ENCODE measurements at places on chromosomes 3 and 15. TPM values are rescaled to one million over a fixed set of nuclear protein-coding genes. Genes with fewer than 3 reads are reported as not detected.
A peak's percentile ranks its signal among the peaks of the same experiment; 100 is the strongest.

GRCh38 chr3:166405896-166406295 is 568.7 kb upstream of the BCHE start:
- no peaks in the 10 kb centered on the region for H3K4me1 ChIP-seq
- H3K36me3 ChIP-seq = no peaks in the 10 kb centered on the region
- no peak overlapping the region for H3K27ac ChIP-seq
- DNase-seq = no peak

DNA sequence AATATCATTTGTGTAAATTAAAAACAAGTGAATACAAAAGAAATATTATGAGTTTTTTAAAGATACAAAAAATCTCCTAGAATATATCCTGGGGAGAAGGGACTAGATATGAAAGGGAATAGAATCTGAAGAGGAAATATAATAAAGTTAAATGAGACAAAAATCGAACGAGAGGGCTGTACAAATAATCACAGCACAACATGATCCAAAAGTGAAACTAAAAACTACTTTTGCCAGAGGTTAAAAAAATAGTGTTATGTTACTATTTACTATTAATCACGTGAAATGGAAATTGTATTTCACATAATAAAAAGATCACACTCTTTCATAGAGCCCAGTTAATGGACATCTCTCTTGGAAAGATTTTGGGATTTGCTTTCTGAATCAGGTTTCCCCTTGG is 28.6 kb downstream of the CGGBP1 start:
- H3K4me3 ChIP-seq = no peak overlapping the region
- H3K4me1 ChIP-seq = no peaks in the 10 kb centered on the region
- H3K36me3 ChIP-seq = no peaks in the 10 kb centered on the region
- H3K27me3 ChIP-seq = no peaks in the 10 kb centered on the region
- no peak for DNase-seq

DNA sequence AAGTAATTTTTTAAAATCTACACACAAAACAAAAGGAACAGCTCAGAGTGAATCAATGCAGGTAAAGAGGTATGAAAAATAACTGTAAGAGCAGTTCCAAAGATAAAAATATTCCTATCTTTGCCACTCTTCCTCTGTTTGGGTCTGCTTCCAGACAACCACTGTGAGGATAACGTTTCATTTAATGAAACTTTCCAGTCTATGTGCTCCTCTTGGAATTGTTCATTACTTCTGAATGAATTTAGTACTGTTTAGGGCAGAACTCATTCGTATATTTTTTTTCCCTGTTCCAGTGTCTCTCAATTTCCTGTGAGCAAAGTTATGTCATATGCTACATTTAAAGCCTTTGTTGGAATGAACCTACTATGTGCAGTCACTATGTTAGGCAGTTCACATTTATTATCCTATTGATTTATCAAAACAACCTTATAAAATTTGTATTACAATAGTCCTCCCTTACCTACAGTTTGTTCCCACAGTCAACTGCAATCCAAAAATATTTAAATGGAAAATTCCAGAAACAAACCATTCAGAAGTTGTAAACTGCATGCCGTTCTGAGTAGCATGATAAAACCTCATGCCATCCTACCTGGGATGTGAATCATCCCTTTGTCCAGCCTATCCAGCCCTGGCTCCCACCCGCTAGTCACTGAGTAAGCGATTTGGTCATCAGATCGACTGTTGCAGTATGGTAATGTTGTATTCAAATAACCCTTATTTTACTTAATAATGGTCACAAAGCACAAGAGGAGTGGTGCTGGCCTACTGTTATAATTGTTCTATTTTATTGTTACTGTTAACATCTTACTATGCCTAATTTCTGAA is 98.1 kb downstream of the TMCC1 start:
- H3K36me3 ChIP-seq = no peaks in the 10 kb centered on the region
- no peak overlapping the region for H3K4me3 ChIP-seq
- no peak for DNase-seq
- H3K27ac ChIP-seq = no peak overlapping the region
- peaks cover 9% of the 10 kb centered on the region for H3K4me1 ChIP-seq

DNA sequence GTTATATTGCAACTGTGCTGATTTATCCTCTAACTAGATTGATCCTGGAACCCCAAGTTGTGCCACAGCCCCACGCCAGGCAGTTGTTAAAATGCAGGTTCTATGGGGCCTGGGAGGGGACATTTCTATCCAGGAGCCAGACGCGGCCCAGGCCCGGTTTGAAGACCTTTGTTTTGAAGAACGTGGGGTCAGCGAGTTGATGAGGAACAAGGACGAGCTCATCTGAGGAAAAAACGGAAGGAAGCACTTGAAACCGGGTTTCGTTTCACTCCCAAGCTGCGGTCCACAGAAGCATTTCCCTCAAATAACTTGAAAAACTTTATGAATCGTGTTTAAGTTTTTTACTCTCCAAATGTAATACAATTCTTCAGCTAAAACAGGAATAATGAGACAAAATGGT is 76.4 kb downstream of the CHSY1 start:
- H3K4me3 ChIP-seq = no peak overlapping the region
- no peak overlapping the region for H3K27ac ChIP-seq
- DNase-seq = no peak
- H3K27me3 ChIP-seq = no peaks in the 10 kb centered on the region
- H3K4me1 ChIP-seq = no peaks in the 10 kb centered on the region

- no peak overlapping the region for H3K4me3 ChIP-seq
- no peak for DNase-seq
- H3K27ac ChIP-seq = no peak overlapping the region
- H3K27me3 ChIP-seq = no peaks in the 10 kb centered on the region
These were observed 18.4 kb upstream of the EMC3 start for GRCh38 chr3:10004960-10005564.

- H3K4me1 ChIP-seq = no peaks in the 10 kb centered on the region
- H3K27me3 ChIP-seq = no peaks in the 10 kb centered on the region
- no peak overlapping the region for H3K27ac ChIP-seq
- DNase-seq = no peak
These were observed 188.4 kb downstream of the RAP2B start for GRCh38 chr3:153350420-153350819.

DNA sequence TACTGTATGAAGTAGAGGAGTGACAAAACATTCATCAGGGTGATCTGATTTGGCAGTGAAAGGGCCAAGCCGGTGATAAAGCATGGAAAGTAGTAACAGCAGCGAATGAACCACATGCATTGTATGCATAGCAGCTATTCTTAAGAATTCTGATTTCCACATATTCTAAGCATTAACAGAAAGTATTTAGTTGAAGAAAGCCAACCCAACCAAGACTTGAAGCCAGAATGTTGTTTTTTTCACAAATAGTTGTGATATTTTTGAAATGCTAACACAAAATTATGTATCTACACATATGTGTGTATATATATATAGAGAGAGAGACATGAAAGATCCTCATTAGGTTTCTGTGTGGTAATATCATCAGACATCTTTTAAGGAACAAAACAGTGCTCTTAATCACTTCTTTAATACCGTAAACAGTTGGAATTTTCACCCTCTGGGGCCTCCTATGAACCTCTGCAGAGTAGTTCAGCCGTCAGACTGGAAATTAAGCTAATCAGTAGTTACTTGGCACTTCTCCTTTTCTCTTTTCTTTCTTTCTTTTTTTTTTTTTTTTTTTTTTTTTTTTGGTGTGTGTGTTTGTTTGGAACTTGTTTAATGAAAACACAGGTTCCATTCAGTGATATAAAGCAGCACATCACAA is 139.6 kb downstream of the CMSS1 start:
- H3K27ac ChIP-seq = no peak overlapping the region
- H3K36me3 ChIP-seq = no peaks in the 10 kb centered on the region
- H3K4me3 ChIP-seq = no peak overlapping the region

DNA sequence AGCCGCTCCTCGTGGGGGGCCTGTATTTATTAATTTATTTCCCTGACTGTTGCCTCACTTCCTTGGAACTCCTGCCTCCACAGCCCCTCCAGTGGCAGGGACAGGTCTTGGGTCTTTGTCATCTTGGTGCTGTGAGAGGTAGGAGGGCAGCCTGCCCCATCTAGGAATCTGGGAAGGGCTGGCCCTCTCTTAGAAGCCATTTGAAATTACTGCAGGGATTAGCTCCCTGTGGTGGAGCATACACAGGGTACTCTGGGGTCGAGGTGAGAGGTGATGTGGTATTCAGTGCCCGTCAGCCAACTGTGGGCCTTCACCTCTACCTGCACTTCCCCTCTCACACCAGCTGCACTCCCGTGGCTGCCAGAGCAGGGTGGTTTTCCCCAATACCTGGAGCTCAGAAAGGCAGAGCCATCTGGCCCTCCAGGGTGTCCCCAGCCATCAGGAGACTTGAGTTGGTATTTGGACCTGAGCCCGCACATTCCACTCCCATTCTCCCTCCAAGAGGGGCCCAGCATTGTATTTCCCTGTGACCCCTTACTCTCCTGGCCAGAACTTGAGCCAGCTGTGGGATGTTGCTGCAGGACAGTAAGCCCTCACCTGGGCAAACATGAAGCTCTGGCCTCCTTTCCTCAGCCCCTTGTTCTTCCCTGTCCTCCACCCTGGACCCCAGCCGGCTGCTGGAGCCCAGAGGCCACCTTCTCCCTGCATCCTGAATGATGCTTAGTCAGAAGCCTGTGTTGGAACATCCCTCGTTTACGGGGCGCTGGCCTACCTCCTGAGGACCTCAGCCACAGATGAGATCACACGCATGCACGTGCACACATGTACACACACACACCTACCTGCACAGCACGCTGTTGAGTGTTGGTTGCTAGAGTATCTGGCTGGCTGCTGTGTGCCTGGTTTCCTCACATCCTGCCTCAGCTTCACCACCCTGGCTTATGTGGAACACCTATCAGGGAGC is 2.0 kb upstream of the JMJD7 start:
- peaks cover 7% of the 10 kb centered on the region for H3K4me1 ChIP-seq
- no peak for DNase-seq
- H3K27ac ChIP-seq = no peak overlapping the region
- H3K36me3 ChIP-seq = no peaks in the 10 kb centered on the region

GRCh38 chr3:63861306-63861705 is 2.3 kb downstream of the THOC7 start:
- H3K4me3 ChIP-seq = no peak overlapping the region
- no peaks in the 10 kb centered on the region for H3K4me1 ChIP-seq
- no peaks in the 10 kb centered on the region for H3K27me3 ChIP-seq
- no peaks in the 10 kb centered on the region for H3K36me3 ChIP-seq
- no peak for DNase-seq
- no peak overlapping the region for H3K27ac ChIP-seq

DNA sequence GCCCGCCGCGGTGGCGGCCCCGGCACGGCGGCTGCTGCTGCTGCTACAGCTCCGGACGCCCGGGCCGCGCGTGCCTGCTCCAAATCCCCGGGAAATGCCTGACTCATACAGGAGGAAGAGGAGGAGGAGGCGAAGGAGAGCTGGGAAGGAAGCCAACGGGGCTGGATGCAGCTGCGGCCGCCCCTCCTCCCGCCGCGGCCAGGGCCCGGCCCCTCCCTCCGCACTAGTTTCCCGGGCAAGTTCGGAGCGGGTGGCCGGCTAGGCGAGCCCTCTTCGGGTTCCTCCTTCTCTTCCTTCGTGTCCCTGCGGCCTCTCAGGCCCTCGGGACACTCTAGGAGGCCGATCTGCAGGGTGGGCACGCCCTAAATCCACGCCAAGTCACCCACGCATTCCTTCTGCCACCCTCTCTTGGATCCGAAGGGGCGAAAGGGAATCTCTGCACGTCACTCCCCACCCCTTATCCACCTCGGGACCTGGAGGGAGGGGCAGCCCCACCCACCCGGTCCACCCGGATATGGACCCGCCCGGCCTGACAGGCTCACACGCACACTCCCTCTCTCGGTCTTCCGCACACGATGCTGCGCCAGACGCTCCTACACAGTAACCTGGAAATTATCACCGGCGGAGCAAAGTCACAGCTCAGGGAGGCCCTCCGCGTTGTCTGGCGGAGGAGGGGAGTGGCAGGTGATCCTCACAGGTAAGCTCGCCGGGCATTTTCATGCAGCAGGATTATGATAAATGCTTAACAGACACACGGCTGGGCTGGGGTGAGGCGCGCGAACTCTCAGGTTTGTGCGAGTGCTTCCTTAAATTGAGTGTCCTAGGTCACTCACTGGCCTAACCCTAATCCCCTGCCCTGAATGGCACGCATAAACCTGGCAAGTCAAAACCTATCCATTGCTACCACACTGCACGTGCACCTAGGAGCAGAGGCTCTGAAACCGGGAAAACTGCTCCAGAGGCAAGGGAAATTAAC is at the start of the genes OSBPL10 and ZNF860:
TSS of gene OSBPL10 (minus strand) at position 57 of the 976 bp plus-strand sequence. CDS start 83 bp downstream, outside the sequence.
TSS of gene ZNF860 (plus strand) at position 545 of the 976 bp plus-strand sequence. CDS start 7,330 bp downstream, outside the sequence.
- H3K27me3 ChIP-seq = no peaks in the 10 kb centered on the region
- H3K36me3 ChIP-seq = no peaks in the 10 kb centered on the region
- peak; percentile 92 for DNase-seq
- H3K4me1 ChIP-seq = peaks cover 4% of the 10 kb centered on the region

GRCh38 chr15:45448066-45448915 is 69.9 kb upstream of the GATM start:
- H3K36me3 ChIP-seq = no peaks in the 10 kb centered on the region
- H3K4me1 ChIP-seq = peaks cover 7% of the 10 kb centered on the region
- no peak overlapping the region for H3K4me3 ChIP-seq
- peak; percentile 86 for DNase-seq
- no peaks in the 10 kb centered on the region for H3K27me3 ChIP-seq

DNA sequence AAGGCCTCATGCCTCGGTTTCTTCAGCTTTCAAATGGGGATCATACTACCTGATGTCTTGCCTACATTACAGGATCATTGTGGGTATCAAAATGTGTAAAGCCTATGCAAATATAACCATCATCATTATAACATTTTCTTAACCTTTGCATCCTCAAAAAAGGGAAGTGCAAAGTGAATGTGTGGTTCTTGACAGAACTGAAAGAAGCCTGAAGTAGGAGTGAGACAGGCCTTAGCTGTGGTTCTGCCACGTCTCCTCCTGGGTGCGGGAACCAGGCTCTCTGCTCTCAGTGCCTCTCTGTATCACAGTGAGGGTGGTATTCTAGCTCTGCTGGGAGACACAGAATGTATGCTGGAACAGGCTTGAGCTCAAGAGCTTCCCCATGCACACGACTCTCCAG is 316.9 kb upstream of the ICE2 start:
- no peaks in the 10 kb centered on the region for H3K4me1 ChIP-seq
- no peak overlapping the region for H3K27ac ChIP-seq
- no peak for DNase-seq
- H3K4me3 ChIP-seq = no peak overlapping the region

GRCh38 chr3:45938864-45939263 is 4.4 kb upstream of the CXCR6 start:
- H3K27ac ChIP-seq = no peak overlapping the region
- H3K36me3 ChIP-seq = no peaks in the 10 kb centered on the region
- H3K27me3 ChIP-seq = no peaks in the 10 kb centered on the region
- peak; percentile 85 for DNase-seq
- H3K4me3 ChIP-seq = no peak overlapping the region

GRCh38 chr3:77142578-77142977 is 102.7 kb downstream of the ROBO2 start:
- DNase-seq = no peak
- H3K4me1 ChIP-seq = no peaks in the 10 kb centered on the region
- no peak overlapping the region for H3K27ac ChIP-seq
- no peak overlapping the region for H3K4me3 ChIP-seq

The HTR3C gene
- not detected for total RNA-seq

The NOX5 gene
- total RNA-seq = 0.17 TPM

The CLDN1 gene
- 2.4 TPM for total RNA-seq

The TBL1XR1 gene
- total RNA-seq = 226 TPM

The MESP1 gene
- total RNA-seq = 10.5 TPM

The VEPH1 gene
- 1.3 TPM for total RNA-seq

The CLDN16 gene
- total RNA-seq = not detected

Measured in colonic mucosa (tissue), 4 donors.